ENCODE measurements at places on chromosomes 4 and X.

- no peak for DNase-seq
These were observed 46.7 kb upstream of the UCP1 start for GRCh38 chr4:140615451-140615850.

DNA sequence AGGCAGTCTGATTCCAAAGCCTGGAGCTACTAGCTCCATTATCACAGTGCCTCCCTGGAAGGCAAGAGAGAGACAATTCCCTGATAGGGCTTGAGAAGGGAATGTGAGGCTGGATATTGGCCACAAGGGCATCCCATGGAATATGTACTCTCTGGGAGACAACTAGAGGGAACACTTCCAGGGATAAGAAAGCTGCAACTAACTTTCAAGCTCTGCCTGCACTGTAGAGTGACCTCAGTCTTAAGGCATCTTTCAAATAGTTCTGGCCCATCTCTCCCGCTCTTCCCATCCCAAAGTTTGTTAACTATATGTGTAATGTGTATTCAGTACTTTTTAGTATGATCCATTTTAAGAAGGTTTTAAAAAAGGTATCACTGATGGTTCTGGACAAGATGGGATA, 13.1 kb upstream of the RNF212 start:
- no peak for DNase-seq

GRCh38 chrX:55340896-55341433, 76.2 kb upstream of the PAGE3 start:
- no peak for DNase-seq

- no peak for DNase-seq
These were observed 212.6 kb upstream of the RASGEF1B start for GRCh38 chr4:81684352-81684751.

- DNase-seq: no peak
These were observed 664.5 kb upstream of the HTR2C start for GRCh38 chrX:113919387-113919786.

DNA sequence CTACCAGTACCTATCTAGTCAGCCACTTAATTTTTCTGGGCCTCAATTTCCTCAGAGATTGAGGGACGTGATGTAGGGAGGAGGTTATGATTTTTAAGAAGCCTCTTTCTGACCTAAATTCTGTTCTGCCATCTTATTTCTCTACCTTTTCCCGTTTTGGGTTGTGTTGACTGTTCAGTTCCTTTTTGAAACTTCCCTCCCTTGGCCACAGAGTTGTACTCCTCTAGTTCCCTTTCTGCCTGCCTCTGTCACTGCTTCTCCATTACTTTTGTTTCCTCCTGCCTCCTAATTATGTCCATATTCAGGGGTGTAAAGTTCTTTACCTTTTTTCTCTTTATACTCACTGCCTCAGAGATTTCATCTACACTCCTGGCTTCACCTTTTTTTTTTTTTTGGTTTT, 25.4 kb downstream of the CLCN5 start:
- DNase-seq: no peak

GRCh38 chr4:32037399-32037798, 1317.2 kb downstream of the PCDH7 start:
- DNase-seq: no peak

- DNase-seq: no peak
These were observed 233.5 kb downstream of the SCFD2 start for GRCh38 chr4:53132132-53132891.

DNA sequence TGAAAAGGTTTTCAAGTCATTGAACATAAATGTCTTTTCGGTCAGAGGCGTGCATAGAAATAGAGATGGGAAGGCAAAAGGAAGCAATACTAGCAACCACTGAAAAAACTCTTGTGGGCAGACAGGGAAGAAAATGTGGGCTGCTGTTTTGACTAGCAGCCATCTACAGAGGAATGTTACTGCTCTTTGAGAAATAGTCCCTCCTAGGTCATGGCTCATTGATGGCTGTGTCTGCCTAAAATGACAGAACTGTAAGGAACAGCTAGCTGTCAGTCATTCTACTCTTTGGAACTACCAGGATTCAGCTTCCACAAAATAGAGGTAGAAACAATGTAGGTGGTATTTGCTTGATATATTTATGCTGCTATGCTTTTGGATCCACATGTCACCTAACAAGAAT, 26.9 kb upstream of the TMPRSS11B start:
- no peak for DNase-seq

GRCh38 chr4:164874789-164875188, 2.2 kb upstream of the APELA start:
- no peak for DNase-seq

- DNase-seq: no peak
These were observed 43.7 kb upstream of the S100G start for GRCh38 chrX:16606142-16606720.

DNA sequence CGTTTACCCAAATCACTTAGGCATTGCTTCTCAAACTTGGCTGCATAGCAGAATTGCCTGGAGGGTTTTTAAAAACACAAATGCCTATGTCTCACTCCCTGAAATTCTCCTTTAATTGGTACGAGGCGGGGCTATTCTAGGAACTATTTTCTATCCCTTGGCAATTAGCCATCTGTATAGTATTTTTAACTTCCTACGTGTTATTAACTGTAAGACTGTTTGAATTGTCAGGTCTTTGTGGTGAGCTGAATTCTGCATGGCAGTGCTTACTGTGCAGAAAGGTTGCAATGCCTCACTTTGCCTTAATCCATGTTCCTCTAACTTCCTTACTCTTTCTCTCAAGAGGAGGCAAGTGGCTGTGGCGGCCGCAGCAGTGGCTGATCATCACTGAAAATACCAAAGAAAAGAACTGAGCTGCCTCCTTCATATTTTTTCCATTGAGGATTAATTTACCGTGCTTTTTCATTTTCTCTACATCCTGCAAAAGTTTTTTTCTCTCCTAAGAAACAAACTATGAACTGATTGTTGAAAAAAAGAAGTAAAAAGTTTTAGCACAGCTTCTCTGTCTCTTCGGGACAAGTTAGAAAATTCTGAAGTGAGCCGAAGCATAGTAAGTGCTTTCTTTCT, at the start of gene SHROOM3:
Gene SHROOM3, plus strand, starts transcription at position 329 of the 627 bp plus-strand sequence. CDS start 824 bp downstream, outside the sequence.
- DNase-seq: no peak

GRCh38 chr4:152399246-152399645, 136.6 kb downstream of the FBXW7 start:
- no peak for DNase-seq

Measured in activated CD4-positive, alpha-beta T cell treated with anti-CD3 and anti-CD28 coated beads for 1 hour (primary cell).